PC-3 (cell line): ENCODE measurements at places on chromosomes 2 and 18. TPM values are rescaled to one million over a fixed set of nuclear protein-coding genes. Genes with fewer than 3 reads are reported as not detected.
A peak's percentile ranks its signal among the peaks of the same experiment; 100 is the strongest.

LIMS4 gene
- total RNA-seq, result 0.33 TPM in 1 of 2 replicates, not detected in the other

SERPINB11 gene
- not detected in 2 replicates for total RNA-seq

MREG gene
- total RNA-seq, result 24.4 and 35.4 TPM in 2 replicates

DNA sequence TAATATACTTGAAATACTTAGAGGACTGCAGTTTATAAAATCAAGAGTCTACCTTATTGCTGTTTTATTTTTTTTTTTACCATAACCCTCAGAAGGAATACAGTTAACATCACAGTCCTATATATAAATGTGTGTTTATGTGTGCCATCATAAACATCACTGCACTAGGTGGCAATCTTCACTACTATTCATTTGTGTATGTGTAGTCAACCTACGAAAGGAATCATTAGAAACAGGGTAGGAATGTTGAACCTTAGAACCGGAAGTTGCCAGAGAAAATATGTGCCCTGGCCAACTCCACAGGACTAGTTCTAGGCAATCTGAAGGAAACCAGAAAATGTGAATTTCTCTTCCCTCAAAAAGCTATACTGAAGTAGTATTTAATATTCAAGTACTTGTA, 3.4 kb downstream of the GEN1 start:
- DNase-seq, result peak; percentile 12

PIEZO2 gene
- not detected in 2 replicates for total RNA-seq
